B cell (primary cell): ENCODE measurements at places on chromosomes 12 and 14.

DNA sequence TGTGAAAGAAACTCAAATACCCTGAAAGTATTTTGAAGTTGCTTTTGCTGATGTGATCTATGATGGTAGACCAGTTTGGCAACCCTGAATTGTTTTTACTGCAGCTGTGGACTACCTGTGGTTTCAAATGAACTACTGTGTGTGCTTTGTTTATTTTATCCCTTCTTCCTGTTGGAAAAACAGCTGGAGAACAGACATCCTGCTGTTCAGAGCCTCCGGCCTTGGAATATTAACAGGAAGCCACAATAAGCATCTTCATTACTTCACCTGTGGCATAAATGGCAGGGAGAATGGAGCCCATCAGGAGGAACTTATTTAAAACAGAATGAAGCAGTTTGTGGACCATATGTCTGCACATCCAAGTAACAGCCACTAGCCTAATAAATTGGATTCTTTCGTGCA is 104.8 kb downstream of the DUSP6 start:
- DNase-seq = no peak

DNA sequence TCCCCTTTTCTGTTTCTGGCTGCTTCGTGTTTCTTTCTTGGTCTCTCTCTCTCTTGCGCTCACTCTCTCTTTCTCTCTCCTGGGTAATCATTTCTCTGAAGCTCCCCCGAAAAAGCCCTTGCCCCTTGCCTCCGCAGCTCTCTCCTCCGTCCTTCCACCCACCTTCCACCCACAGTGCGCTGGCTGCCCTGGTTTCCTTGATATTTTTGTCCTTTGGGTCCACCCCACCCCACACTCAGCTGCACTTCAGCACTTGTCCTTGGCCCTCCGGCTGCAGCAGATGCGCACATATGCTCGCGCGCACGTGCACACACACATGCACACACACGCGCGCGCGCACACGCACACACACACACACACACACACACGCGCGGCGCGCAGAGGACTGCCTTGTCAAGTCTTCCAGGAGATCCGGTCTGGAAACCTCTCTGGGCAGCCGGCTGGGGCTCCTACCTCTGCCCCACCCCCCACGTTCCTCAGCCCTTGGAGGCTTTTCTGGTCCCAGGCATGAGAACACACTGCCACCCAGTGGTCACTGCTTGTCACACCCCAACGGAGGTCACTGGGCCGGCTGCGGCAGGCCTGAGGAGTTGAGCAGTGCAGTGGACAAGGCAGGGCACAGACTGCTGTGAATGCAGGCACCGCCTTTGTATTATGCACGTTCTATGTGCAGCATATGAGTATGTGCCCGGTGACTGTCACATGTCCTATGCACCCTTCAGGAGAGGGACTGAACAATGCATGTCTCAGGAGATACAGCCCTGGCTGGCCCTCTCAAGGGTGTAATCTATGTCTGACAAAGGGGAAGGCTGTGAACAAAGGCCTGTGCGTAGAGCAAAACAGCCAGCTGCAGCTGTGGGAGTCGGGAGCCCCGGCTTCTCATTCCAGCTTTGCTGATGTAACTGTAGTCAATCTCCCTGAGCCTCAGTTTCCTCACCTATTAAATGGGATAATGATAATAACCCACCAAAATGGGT is 6.5 kb downstream of the LAG3 start:
- peak; percentile 92 for DNase-seq

DNA sequence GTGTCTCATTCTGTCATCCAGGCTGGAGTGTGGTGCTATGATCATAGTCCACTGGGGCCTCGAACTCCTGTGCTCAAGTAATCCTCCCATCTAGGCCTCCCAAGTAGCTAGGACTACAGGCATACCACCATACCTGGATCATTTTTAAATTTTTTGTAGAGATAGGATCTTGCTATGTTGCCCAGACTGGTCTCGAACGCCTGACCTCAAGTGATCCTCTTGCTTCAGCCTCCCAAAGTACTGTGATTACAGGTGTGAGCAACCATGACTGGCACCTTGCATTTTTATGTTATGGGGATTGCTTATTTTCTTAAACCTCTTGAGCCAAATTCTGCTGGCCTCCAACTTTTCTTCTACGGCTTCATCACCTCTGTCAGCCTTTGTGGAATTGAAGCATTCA is 26.9 kb downstream of the PRORP start:
- DNase-seq = no peak

- peak; percentile 51 for DNase-seq
These were observed 11.8 kb downstream of the ALG10B start for GRCh38 chr12:38328306-38328895.

GRCh38 chr14:74533576-74533975 is 40.0 kb downstream of the ISCA2 start:
- no peak for DNase-seq

DNA sequence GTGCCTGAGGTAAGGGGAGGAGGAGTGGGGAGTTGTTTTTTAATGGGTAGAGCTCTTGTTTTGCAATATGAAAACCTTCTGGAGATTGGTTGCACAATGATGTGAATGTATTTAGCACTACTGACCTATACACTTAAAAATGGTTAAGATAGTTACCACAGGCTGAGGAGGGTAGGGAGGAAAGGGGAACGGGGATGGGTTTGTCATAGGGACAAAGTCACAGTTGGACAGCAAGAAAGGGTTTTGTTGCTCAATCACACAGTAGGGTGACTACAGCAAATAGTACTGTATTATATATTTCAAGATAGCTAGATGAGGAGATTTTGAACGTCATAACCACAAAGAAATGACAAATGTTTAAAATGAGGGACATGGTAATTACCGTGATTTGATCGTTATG is 1562.4 kb downstream of the AACS start:
- DNase-seq = no peak

DNA sequence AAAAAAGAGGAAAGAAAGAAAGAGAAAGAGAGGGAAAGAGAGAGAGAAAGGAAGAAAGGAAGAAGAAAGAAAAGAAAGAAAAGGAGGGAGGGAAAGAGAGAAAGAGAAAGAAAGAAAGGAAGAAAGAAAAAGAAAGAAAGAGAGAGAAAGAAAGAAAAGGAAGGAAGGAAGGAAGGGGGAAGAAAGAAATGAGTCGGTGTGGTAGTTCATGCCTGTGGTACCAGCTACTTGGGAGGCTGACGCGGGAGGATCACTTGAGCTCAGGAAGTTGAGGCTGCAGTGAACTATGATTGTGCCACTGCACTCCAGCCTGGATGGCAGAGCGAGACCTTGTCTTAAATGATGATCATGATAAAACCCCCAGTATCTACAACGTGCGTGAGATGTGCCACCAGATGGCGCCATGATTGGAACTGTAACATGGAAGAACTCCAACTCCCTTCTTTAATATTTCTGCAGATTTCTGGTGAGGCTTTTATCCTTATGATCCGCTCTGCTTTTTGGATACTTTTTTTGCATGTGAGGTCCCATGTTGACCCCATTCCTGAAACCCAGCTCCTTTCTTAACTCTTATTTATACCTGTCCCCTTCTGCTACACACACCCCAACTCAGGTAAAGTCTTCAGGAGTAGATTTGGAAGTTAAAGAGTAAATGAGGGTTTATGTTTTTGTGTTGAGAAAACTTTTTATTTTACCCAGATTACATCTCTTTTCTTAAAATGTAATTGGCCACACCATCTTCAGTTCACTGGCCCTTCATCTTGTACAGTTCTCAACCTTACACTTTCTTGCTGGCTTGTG is 25.6 kb downstream of the RNASE10 start:
- DNase-seq = peak; percentile 78

DNA sequence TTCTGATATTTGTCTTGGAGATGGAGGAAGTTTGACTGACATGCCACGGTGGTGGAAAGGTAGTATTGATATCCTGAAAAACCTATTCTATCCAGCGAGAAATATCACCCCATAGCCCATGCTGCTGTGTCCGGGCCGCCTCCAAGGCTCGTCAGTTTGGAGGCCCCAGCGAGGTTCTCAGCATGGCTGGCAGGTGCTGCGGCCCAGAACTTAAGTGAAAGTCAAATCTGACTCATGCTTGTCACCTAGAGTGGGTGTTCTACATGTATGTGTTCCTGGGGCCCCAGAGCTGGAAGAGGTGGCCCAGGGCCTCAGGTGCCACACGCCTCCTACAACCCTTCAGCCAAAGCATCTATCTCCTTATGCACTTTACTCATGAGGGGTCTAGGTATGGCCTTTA is 92.9 kb downstream of the GCH1 start:
- no peak for DNase-seq

GRCh38 chr14:62084020-62084419 is 321.8 kb downstream of the SNAPC1 start:
- no peak for DNase-seq

GRCh38 chr14:50524060-50524459 is 8.3 kb downstream of the MAP4K5 start:
- DNase-seq = peak; percentile 32

GRCh38 chr12:113002155-113002554 is 23.8 kb downstream of the OAS2 start:
- no peak for DNase-seq

- no peak for DNase-seq
These were observed 8.0 kb downstream of the PLEKHG6 start for GRCh38 chr12:6318440-6318879.

DNA sequence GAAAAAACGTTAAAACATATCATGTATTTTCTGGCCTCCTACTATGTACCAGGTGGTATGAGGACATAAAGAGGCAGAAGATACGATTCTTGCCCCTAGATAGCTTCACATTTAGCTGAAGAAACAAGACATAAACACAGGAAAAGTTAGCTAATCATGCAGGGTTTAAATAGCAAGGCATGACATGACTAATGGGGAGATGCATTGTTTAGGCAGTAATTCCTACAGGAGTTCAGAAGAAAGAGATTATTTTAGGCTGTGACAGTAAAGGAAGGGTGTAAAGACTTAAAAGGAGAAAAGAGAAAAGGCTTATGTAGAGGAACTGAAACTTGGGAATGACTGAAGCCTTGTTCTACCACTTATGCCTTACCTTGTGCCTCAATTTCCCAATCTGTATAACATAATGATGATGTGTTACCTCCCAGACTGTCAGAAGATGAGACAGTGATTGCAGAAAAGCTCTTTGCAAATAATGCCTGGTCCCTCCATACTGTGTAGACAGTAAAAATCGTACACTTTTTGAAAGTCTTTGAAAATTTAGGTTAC is 44.4 kb downstream of the PRKCH start:
- DNase-seq = no peak

GRCh38 chr12:29733060-29733459 is 50.7 kb downstream of the TMTC1 start:
- DNase-seq = no peak

DNA sequence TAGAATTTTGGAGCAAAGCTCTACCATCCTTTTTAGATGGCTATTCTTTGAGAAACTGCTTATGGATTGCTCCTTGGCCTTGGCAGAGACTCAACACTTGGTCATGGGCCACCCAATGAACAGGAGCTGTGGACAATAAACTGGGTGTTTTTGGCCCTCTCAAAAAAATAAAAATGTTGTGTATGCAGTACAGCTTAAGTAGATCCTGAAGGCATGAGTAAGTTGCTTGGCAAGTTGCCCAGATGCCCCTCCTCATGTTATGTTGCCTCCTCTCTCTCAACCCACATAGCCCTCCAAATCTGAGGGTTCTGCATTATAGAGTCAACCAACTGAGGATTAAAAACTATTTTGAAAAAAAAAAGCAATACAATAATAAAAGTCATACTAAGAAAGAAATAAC is 124.9 kb downstream of the ATP23 start:
- DNase-seq = no peak

DNA sequence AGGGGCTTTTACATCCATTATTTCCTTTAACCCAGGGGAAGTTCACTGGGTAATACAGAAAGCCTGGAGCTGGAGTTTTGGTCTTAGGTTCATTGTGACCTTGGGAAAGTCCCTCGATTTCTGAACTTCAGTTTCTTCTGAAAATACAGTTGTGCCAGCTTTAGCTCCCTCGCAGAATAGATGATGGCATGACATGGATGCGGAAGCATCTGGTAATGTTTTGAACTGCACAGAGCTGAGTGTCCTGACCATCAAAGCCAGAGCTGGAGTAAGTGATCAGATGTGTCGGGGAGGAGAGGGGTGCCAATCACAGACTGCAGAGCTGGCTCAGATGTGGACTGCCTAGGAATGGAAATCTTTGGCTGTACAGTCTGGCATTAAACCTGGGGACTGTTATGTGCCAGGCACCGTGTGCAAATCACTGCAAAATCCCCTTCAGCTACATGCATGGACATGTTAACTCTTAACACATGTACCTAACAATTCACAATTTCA is 180.9 kb downstream of the ETV6 start:
- DNase-seq = peak; percentile 45

GRCh38 chr12:70645494-70646317 is 8.5 kb upstream of the PTPRB start:
- DNase-seq = no peak

DNA sequence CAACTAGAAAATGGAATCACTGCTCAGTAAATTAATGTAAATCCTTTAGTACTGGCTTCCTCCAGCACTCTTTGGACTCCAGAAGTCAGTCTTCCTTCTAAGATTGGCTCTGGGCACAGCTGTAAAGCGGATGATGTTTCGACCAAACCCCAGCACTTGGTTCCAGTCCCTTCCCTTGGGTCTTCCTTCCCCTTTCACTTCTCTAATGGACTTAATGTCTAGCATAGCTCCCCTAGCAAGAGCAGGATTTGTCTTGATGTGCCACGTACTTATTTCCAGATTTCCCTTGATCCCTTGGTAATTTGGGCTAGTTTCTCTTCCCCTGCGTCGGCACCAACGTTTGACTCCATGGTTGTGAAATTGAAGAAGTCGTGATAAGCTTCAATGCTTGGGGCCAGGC is 28.3 kb downstream of the C12orf75 start:
- DNase-seq = peak; percentile 52

DNA sequence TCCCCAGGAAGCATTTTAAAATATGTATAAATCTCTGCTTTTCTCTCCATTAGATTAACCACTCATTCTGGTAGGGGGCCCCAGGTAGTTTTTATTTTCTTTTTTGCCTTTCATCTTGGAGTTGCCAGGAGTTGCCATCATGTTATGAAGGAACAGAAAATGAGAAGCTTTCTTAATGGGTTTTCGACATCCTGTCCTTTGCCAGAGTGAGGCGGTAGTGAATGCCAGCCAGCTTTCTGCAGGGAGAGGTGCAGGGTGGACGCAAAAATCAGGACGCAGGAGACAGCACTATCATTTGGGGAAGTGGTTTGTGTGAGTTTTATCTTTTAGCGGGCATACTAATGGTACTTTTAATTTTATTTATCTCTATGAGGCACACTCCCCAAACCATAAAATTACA is 1.7 kb downstream of the RASSF8 start:
- peak; percentile 9 for DNase-seq

DNA sequence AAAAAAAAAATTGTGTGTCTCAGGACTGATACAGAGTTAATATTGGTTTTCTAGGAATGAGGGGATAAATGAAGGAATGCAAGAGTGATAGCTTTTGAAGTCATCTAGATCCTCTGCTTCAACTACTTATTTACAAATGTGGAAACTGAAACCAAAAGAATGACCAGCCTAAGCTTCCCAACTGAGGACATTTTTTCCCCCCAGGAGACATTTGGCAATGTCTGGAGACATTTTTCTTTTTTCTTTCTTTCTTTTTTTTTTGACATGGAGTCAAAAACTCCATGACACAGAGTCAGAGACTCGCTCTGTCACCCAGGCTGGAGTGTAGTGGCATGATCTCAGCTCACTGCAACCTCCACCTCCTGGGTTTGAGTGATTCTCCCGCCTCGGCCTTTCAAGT is 15.3 kb downstream of the DLK1 start:
- no peak for DNase-seq
